ENCODE measurements at places on chromosomes 1 and 21.

DNA sequence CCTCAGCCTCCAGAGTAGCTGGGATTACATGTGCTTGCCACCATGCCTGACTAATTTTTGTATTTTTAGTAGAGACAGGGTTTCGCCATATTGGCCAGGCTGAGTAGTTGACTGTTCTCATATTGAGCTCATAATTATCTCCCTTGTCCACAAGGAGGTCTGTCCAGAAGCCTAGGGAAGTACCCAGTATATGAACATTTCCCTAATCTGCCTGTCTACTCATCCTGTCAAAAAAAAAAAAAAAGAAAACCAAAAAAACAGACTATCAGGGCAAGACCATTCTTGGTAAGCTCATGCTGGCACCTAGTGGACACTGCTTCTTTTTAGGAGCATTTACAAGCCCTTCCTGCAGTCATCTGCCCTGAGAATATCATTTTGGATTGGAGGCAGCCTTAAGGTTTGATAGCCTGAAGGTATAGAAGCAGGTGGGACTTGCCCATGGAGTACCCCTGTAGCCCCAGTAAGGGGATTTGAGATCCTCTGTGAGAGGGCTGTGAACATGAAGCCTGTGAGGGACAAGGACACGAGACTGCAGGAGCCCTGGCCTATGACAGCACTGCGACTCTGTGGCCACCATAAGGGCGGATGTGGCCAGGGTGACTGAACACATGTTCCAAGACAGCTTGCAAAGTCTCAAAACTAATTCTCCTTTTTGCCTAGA is 10.8 kb upstream of the DUSP12 start:
- DNase-seq = no peak

DNA sequence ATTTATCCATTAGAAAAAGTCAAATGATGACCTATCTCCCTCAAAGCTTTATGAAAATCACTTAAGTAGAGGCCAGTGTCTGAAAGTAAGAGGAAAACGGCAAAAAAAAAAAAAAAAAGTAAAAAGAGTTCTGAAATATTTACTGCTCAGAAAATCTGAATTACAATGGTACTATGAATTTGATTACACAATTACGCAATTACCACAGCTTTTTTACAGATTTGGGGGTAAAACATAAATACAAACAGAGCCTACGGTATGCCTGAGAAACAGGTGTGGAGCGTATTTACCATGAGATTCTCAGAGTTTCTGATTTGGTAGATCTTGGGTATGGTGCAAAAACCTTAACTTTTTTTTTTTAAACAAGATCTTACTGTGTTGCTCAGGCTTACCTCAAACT is 15.9 kb upstream of the FBXO28 start:
- DNase-seq = no peak

DNA sequence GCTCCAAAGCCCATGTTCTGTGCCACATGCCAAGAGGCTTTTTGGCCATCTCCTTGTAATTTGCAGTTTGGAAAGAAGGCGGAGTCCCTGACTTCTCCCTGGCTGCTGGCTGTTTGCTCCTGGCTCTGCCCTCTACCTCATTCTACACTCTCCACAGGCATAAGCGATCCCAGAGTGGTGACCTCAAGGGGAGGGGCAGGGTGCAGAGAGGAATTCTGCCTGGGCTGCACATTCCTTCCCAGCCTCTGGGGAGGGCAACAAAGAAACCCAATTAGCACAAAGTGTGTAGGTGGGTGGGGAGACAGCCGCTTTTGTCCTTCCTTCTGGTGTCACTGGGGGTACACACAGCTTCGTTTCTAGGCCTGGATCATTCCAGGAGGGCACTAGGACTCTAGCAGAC is 95.3 kb downstream of the HIVEP3 start:
- DNase-seq = no peak

DNA sequence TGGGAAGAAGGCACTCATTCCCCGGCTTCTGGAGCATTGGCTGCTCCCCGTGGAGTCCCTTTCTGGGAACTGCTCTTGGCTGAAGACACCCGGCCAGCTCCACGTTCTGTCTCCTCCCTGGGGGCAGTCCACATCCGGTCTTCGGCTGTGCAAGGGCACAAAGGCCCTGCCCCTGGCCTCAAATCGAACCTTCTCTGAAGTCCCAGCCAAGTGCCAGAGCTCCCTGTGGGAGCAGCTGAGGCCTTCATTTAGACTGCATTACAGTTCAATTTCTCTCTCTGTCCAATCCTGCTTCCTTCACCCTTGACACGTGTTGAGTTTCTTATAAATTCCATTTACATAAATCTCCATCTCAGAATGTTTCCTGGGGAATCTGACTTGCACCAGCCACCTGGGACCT is 132.9 kb upstream of the POU3F1 start:
- no peak for DNase-seq

GRCh38 chr1:21007876-21008275 is 168.8 kb downstream of the EIF4G3 start:
- DNase-seq = no peak

DNA sequence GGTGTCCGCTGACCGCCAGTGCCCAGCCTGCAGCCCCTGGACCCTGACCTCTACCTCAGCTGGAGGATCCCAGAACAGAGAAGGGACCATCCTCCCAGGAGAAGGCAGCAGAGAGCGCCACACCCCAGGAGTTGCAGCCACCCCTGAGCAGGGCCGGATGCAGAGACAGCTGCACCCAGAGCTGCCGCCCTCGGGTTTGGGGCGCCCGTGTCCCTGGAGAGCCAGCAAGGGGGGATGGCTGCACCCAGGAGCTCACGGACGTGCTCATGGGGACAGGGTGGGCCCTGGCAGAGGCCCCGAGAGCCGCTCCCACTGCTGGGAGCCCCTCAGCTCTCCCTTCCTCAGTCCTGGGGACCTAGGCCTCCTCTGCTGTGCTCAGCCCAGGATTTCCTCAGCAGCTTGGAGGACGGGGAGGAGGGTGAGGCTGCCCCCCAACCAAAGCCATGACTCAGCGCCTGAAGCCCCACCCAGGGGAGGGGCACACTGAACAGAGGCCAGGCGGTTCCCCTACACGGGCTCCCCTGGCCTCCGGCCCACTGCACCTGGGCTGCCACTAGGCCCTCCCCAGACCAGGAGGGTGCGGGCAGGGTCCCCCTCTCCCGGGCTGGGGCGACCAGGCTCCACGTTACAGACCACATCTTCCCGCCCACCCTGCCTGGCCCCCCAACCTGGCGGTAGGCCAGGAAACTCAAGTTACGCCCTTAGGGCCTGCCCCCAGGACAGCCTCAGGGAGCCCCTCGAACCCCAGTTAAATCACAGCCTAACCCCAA is 2.2 kb downstream of the ACAP3 start:
- no peak for DNase-seq

- DNase-seq = no peak
Observed at GRCh38 chr21:43814215-43815106, 25.1 kb downstream of the RRP1 start.

GRCh38 chr1:38037221-38037939 is 9.2 kb downstream of the POU3F1 start:
- DNase-seq = no peak

DNA sequence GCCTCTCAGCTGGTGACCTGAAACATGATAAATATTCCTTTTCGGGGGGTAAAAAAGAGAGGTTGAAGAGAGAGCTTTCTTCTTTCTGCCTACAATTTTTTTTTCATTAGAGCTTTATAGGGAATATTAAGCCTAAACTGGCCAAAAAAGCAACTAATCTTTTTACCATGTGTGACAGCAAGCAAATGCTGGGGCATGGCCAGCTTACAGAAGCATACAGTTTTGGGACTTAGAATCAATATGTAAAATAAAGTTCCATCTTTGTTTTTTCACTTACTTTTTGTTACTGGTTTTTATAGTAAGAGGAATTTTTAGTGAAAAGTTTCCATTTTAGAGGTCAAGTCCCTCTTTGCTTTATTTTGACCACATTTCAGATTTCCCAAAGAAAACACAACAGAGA is 301.2 kb upstream of the DEPDC1 start:
- DNase-seq = no peak

- no peak for DNase-seq
Observed at GRCh38 chr1:158283965-158284364, 5.8 kb upstream of the CD1C start.

- DNase-seq = no peak
Observed at GRCh38 chr1:87044840-87045239, 130.4 kb downstream of the HS2ST1 start.

GRCh38 chr1:235009561-235010306 is 118.9 kb downstream of the TOMM20 start:
- no peak for DNase-seq

DNA sequence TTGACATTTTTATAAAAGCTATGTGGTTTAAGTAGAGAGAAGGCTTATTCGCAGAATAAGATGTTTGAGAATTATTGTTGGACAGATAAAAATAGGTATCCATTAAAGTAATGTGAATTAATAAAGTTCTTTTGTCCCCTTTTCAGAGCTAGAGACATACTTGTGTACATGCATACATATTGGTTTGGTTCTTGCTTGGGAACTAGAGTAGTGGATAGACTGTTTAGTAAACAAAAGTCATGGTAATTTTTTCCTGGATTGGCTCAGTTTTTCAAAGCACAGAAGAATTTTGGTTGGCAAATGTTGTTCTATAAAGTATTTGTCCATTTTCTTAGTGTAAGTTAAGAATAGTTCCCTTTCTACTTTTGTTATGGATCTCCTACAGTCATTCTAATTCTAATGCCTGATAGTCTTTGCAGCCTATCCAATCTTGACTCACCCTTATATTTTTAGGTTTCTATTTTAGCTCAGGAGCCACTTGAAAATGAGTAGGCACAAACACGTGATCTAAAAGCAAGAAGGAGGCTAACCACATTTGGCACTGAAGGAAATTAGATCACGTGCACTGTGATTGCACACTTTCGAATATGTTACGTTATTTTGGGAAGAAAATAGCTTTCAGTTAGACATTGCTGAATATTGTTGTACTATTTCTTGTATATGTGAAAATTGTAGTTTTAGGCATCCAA is 47.0 kb downstream of the RABGAP1L start:
- DNase-seq = no peak

DNA sequence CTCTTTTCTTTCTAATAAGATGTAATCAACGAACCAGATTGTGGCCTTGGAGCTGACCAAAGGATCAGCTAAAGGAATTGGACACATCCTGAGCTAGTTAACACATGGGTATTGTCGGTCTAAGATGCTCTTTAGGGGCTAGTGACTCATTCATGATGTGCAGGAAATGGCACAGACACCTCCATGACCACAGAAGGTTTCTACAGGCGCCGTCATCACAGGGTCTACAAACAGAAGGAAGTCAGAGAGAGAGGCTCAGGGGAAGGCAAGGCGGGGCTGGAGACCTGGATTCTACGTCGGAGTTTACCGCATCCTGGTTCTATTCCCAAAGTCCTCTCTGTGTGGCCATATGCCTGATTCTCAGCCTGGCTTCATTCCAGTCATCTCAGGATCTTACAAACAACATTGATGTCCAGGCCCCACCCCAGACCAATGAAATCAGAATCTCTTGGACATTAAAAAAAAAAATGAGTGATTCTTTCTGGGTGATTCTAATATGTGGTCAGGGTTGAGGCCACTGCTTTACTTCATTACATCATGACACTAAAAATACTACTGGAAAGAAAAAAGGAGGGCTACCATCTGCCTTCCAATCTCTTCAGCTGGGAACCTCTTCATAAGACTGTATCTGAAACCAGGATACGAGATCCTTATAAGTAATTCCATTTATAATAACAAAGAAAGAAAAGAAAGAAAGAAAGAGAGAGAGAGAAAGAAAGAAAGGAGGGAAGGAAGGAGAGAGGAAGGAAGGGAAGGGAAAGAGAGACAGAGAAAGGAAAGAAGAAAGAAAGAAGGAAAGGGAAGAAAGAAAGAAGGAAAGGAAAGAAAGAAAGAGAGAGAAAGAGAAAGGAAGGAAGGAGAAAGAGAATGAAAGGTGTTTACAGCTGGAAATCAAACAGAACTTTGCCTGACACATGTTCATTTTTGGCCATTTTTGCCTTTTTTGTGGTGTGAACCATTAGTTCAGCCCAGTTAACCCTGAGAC is 11.6 kb upstream of the KCNJ15 start:
- DNase-seq = no peak

DNA sequence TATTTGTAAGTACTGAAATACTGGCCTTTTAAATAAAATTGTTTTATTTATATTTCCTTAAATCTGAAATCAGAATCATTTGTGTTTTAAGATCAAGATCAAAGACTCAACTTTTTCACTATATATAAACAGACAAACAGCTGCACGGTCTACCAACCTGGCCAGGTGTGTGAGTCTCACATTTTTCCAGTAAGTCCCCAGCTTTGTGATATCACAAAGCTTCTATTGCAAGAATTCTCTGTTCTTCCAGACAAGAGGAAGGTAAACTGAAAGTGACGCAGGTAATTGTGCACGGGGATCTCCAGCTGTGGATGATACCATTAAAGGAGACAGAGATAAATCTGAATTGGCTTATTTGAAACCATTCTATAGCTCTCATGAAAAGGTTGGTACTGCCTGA is 41.2 kb upstream of the CYP2J2 start:
- DNase-seq = no peak

- no peak for DNase-seq
Observed at GRCh38 chr1:203539831-203540546, 46.0 kb downstream of the OPTC start.

DNA sequence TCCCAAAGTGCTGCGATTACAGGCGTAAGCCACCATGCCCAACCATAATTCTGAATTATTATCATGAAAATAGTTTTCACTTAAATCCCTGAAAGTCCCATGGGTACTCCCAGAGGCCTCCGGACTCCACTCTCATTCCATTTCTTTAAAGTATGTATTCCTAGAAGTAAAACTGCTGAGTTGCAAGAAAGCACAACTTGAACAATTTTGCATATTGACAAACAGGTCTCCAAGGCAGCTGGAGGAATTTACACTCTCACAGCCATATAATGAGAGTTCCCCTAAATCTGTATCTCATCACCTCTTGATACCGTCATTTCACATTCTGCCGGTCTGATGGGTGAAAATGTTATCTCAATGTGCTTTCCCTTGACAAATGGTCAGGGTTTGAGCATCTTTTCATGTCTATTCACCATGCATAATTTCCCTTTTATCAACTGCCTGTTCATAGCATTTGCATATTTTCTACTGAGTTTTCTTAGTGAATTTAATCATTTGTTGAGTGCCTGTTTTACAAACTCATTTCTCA is 129.4 kb downstream of the SMYD3 start:
- DNase-seq = no peak

DNA sequence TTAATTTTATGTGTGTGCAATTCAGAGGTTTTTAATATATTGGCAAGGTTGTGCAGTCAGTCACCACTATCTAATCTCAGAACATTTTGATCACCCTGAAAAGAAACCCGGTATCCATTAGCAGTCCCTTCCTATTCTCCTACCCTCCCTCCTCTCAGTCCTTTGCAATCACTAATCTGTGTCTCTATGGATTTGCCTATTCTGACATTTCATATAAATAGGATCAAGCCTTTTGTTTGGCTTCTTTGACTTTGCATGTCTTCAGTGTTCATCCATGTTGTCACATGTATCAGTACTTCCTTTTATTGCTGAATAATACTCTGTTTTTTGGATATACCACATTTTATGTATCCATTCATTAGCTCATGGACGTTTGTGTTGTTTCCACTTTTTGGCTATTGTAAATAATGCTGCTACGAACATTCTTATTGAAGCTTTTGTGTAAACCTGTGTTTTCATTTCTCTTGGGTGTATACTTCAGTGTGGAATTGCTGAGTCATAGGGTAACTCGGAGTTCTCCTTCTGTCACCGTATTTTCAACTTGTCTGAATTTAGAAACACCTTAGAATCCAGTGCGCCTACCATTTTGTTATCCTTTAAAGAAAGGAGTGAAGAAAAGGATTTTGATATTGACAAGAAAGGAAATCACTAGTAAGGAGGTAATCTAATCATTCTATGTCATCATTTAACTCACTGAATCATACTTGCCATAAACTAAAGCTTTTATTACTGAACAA is 3.4 kb downstream of the CEP85 start:
- DNase-seq = no peak

- no peak for DNase-seq
Observed at GRCh38 chr1:222817529-222817928, 2.7 kb downstream of the DISP1 start.
